ENCODE measurements at places on chromosomes 6 and 20. TPM values are rescaled to one million over a fixed set of nuclear protein-coding genes. Genes with fewer than 3 reads are reported as not detected.
A peak's percentile ranks its signal among the peaks of the same experiment; 100 is the strongest.

DNA sequence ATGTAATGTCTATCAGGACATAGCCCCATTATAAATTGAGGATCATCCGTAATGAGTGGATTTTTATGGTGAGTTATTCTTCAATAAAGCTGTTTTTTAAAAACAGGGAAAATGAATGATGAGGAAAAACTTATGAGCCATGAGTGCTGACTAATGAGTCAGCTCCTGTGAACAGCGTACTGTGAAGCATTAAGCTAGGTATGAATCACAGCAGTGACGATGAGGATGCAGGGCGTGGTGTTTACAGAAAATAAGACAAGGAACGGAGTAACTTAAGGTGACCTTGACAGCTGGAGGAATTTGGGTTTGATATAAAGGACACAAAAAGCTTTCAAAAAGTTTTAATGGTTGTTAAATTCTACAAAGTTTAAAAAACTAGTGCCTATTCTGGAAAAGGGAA, 96.3 kb downstream of the FOXF2 start:
- DNase-seq, result peak; percentile 94

GRCh38 chr20:22245139-22245538, 339.2 kb downstream of the FOXA2 start:
- DNase-seq, result no peak

- no peak for DNase-seq
These were observed 61.3 kb upstream of the PMEPA1 start for GRCh38 chr20:57770852-57771720.

- peak; percentile 45 for DNase-seq
These were observed 3.3 kb upstream of the APMAP start for GRCh38 chr20:24995741-24996448.

- DNase-seq, result no peak
These were observed 1.1 kb upstream of the PREX1 start for GRCh38 chr20:48828734-48829460.

DNA sequence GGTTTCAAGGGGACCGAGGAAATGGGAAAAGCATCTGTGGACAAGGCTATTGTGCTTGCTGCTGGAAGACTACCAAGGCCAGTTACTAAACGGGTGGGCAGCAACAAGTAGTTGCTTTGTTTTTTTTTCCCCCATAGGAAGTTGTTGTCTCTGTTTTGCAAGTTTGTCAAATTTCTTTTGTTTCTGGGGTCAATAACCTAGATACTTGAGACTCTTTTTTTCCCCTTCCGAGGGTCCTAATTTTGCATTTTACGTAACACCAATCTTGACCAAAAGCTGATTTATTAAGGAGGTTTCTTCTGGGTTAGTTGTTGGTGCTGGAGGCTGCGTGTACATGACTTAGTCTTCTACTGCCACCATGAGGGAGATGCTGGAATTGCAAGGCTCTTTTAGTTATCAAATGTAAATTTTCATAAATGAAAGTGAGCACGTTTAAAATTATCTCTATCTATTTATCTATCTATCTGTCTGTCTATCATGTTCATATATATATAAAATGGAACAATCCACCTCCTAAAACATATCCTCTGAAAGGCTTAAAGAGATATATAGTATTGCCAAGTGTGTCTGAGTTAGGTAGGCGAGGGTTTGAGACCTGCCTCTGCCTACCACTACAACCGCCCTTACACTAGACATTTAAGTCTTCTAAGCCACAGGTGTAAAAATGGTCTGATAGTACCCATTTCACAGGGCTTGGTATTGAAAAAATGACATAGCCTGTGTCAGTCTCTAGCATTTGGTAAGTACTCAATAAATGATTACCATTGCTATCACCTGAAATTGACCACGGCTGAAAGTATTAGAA, 60.2 kb downstream of the GCLC start:
- DNase-seq, result peak; percentile 87

GRCh38 chr6:155441112-155441465, 14.6 kb downstream of the NOX3 start:
- DNase-seq, result no peak

GRCh38 chr6:157607317-157608109, 215.5 kb upstream of the SNX9 start:
- DNase-seq, result no peak

- peak; percentile 85 for DNase-seq
These were observed at the start of gene EDN1 for GRCh38 chr6:12289933-12290820. Gene EDN1, plus strand, starts transcription at chr6:12290361. Its CDS starts 269 bp downstream, at chr6:12290630.

The FAM209B gene
- not detected for total RNA-seq

The CDSN gene
- 0.55 TPM for total RNA-seq

The OR2J3 gene
- total RNA-seq, result not detected

The NKX2-2 gene
- not detected for total RNA-seq

The TP53TG5 gene
- total RNA-seq, result not detected

The POPDC3 gene
- total RNA-seq, result 41.4 TPM

The ZKSCAN8 gene
- total RNA-seq, result 12.0 TPM

All from PC-3 (cell line).